ENCODE measurements at places on chromosomes 7 and 10.

DNA sequence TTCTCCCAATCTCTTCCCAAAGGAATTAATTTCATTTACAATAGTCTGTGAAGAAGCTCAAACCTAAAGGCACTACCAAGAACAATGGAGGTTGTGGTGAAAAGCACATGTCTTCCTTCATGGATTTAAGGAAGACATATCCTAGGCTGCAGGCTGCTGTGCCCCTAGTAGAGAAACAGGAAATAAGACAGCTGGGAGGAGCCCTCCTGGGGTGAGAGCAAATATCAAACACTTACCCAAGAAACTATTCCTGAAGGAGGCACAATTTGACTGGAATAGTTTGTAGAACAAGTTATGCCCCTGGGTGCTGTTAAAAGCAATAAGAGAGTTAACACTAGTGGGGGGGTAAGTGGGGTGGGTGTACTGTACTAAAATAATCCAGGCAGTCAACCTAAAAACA lies 30.1 kb downstream of the PDZD8 start:
- DNase-seq = no peak

- DNase-seq = no peak
Measured at GRCh38 chr10:102776779-102777456, 33.2 kb downstream of the WBP1L start.

DNA sequence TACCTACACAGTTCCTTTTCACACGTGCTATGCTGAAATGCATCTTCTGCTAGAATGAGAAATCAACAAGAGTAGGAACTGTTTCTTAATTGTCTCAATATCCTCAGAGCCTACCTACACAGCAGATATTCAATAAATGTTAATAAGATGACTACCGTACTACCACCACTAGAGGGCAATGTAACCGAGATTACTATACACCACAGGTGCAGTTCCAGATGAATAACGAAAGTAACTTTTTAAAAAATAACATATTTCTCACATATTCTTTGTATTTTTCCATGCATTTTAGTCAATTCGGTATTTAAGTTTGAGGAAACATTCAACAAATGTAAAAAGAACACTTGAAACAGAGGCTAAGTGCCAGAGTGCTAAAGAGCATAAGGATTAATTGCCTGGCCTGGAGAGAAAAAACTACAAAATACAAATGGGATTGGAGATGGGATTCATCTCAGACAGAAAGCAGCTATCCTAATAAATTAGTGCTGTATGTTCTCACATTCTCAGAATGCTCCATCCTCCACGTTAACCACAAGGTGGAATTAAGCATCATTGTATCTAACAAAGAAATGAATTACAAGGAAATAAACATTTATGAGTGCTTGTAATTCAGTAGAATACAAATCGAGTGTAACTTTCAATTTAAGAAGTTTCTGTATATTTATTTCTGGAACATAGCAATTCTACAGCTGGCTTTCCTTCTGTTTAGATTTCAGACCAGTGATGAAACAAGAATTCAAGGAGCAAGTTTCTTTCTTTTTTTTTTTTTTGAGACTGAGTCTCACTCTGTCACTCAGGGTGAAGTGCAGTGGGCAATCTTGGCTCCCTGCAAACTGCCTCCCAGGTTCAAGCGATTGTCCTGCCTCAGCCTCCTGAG lies 20.3 kb upstream of the HECTD2 start:
- DNase-seq = no peak

DNA sequence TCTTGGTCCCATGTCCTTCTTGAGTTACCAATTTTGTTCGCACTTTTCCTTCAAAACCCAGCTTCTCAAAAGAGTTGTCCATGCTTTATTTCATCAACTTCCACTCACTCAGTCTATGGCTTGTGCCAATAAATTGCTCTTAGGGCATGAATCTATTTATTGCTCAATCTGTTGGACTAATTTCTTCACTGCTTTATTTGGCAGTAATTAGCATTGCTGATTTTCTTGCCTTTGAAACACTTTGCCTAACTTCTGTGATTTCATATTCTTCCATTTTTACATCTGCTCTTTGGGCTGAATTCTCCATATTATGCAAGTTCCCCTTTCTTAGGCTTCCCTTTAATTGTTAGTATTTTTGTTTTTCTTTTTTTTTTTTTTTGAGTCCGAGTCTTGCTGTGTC lies 16.8 kb downstream of the DLD start:
- DNase-seq = no peak

DNA sequence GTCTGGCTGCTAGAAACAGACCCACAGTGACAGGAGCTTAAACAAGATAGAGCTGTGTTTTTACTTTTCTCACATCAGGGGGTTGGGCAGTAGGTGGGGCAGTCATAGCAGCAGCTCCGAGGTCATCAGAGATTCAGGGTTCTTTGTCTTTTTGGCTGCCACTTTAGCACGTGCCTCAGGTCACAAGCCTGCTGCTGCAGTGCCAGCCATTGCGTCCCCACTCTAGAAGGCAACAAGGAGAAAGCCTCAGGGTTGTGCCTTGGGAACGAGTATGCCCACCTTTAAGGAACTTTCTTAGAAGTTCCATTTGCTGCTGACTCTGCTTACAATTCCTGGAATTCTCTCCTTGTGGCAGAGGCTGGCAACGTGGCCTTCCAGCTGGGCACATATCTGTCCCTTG lies 660.7 kb upstream of the FOXK1 start:
- no peak for DNase-seq

DNA sequence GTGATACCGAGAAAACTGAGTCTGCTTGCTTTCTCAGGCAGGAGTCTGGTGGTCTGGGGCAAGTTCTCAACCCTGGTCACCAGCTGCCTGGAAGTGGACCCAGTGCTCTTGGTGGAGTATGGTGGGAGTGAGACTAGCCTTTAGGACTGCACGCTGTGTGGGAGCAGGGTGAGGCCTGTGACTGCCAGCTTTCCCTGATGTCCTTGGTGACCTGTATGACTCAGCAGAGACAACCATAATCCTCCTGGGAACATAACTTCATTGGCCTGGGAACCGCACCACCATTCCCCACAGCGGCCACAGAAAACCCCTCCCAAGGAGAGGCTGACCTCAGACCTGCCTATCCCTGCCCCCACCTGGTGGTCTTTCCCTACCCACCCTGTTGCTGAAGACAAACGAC lies 139.5 kb upstream of the CHRM2 start:
- DNase-seq = no peak

DNA sequence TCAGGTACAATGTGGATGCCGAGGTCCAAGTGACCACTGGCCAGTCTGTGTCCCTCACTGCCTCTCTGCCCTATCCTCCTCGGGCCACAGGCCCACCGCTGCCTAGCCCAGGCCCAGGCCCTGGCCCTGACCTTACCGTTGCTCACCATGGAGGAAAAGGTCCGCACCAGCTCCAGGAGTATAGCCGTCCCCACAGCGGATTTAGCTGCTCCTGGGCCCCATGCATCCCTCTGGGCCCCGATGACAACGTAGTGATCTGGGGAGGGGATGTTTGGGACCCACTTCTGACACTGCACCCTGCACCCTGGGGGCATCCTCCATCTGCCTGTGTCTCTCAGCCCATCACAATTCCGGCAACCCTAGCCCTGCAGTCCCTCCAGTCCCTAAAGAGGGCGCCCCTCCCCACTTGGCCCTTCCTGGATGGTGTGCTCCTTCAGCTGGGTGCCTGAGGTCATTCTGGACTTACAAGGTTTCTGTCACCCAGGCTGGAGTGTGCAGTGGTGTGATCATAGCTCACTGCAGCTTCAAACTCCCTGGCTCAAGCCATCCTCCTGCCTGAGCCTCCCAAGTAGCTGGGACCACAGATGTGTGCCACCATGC lies 12.1 kb downstream of the TFR2 start:
- no peak for DNase-seq

DNA sequence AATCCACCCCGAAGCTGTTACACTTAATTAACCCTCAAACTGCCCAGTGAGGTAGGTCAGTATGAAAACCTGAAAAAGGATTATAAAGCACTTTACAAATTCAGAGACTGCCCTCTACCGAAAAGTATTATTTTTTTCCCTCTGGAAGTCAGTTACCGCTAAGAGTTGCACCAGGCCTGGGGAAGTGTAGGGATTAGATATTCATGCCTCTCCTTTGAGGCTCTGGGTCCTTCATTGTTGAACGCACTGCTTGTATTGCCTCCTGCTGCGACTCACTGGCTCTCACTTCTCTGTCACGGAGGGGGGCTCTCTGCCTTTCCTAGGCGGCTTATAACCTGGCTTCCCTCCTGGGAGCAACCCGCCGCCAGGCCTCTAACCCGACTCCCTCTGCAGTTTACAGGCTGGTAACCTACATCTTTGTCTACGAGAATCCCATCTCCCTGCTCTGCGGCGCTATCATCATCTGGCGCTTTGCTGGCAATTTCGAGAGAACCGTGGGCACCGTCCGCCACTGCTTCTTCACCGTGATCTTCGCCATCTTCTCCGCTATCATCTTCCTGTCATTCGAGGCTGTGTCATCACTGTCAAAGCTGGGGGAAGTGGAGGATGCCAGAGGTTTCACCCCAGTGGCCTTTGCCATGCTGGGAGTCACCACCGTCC lies 2.7 kb downstream of the RHBDD2 start:
- DNase-seq = no peak

- DNase-seq = no peak
Measured at GRCh38 chr10:16441173-16441840, 4.5 kb downstream of the PTER start.

DNA sequence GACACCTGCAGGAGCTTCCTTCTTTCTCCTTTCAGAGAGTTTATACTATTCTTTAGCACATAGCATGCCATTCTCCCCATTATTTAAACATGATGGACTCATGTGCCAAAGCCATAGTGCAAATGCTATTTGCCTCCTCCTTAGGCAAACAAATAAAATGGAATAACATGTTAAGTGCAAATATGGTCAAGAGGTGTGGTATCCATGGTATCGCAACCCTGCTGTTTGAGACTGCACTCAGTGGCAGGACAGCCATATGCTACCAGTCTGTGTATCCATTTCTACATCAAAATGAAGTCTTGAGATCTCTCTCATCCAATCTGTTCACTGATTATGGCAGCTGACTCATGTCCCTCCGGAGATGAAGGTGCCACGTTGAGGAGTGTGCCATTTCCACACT lies 22.8 kb downstream of the HEPACAM2 start:
- DNase-seq = no peak

- DNase-seq = no peak
Measured at GRCh38 chr7:98562871-98563495, 54.1 kb upstream of the NPTX2 start.

DNA sequence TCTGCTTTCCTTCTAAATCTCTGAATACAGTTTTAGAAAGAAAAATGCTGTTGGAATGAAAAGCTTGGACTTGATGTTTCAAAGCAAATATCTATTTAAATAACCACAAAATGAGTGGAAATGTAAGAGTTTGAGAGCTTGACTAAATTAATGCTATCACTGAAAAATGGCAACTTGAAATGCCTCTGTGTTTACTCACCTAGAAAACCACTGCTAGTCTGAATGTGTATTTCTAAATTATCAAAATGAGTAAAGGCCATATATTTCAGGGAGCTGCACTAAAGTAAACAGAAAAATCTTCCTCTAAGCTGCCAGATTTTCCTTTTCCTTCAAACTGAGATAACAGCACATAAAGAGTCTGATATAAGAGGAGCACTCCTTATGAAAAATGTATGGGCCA lies 87.9 kb downstream of the DPY19L1 start:
- no peak for DNase-seq

DNA sequence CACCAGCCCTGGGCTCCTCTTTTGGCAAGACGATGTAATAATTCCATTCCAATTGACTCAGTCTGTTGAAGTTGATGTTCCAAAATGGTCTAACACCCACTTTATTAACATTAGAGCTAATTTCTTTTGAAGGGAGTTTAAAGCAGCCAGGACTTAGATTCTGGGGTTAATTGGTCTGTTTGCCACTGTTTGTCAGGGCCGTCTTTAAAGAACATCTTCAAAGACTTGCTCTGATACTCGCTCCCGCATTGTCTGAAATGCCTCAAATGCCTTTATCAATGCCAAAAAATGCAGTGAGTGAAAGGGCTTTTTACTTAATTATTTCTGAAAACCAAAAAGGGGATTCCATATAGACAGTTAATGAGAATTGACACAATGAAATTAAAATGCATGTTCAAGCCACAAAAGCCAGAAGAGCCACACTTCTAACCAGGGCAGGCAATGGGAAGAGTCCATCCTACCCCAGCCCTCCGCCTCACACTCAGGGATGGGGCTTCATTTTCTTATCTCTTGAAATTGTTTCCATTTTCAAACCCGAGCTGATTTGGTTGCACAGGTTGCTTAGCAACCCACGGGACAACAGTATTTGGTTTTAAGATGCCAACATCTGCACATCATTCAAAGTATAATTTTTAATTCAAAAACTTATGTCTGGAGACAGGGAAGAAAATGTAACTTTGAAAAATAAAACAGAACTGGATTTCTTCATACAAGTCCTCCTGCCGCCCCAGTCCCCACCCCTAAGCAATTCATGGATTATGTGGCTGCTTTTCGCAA lies 163.0 kb downstream of the FGFR2 start:
- DNase-seq = no peak

DNA sequence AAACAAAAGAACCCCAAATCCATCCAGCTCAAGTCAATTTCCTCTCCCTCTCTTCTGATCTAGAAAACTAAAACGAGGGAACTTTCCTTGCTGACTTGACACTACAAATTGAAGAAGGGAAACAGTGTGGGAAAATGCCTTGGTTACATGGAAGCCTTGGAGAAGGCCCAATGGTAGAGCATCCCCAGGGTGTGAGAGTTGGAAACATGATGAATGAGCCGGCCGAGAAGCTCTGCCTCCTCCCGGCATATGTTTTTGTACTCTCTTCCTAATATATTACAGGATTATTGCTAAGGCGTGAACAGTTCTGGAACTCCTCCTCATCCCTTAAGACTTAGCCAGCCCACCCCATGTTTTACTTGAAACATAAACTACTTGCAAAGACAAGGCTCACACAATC lies 618.2 kb upstream of the MGMT start:
- no peak for DNase-seq

GRCh38 chr10:33031815-33032653 lies 74.0 kb upstream of the ITGB1 start:
- no peak for DNase-seq

DNA sequence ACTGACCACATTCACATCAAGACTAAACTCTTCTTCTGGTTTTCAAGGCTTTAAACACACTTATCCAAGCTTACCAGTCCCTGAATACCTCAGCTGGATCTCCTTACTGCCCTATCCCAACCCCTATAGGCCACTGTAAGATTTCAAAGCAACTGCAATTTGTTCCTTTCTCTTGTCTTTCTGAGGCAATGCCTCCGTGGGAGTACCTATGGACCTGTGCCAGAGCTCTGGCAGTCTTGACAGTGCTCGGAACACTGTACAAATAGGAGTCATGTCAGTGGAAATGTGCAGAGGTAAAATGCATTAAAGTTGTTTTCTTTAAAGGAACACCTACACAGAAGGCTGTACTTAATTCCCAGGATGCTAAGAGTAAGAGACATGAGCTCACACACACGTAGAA lies 124.7 kb downstream of the CNOT4 start:
- no peak for DNase-seq

DNA sequence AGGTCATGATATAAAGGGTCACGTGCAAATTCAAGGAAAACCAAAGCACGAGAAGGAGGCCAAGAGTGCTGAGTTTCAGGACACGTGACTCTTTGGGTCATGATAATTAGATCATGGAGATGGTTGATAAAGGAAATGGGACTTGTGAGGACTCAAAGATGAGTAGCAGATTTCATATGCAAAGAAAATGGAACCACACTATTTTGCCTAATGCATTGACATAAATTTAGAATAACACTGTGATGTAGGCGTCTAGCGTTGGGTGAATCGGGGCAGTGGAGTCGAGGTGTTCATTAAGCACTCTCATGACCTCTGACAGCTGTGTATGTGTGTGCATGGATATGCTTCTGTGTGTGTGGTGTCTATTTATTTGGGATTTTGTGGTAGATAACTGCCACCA lies 1025.6 kb upstream of the LRRTM3 start:
- DNase-seq = no peak

Data from stimulated activated CD8-positive, alpha-beta memory T cell treated with anti-CD3 and anti-CD28 coated beads, Interleukin-7, amount 100 ng/mL, for 48 hours (primary cell).